ENCODE measurements at places on chromosomes 5 and 9. TPM values are rescaled to one million over a fixed set of nuclear protein-coding genes. Genes with fewer than 3 reads are reported as not detected.

DNA sequence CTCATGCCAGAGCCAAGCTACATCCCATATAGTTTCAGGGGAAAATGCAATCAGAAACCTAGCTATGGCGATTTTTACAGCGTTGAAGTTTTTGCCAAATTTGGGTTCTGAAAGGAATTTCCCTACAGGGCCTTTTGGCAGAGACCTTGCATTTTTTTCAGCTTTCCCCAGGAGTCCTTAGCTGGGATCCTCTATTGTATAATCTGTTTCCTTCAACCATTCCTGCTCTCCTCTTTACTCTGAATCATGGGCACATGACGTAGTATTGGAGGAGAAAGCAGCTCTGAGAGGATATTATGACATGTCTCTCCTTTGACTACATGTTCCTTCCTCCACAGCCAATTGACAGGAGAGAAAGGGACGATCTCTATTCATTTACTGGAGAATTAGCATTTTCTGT lies 118.5 kb upstream of the ERCC6L2 start:
- DNase-seq: no peak

DNA sequence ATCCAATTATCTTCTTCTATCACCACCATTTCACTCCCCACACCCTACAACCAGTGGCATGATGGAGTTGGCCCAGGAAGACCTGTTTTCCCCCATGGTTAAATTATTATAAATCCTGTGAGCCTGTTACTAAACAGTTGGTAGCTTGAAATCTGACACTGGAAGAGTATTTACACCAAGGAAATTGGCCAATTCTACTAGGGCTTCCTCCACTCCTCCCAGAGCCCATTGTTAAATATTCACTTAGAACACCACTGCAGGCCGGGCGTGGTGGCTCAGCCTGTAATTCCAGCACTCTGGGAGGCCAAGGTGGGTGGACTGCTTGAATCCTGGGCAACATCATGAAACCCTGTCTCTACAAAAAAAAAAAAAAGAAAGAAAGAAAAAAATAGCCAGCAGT lies 32.4 kb upstream of the CKS2 start:
- DNase-seq: no peak

- DNase-seq: no peak
Measured at GRCh38 chr9:34419716-34420504, 38.5 kb downstream of the FAM219A start.

DNA sequence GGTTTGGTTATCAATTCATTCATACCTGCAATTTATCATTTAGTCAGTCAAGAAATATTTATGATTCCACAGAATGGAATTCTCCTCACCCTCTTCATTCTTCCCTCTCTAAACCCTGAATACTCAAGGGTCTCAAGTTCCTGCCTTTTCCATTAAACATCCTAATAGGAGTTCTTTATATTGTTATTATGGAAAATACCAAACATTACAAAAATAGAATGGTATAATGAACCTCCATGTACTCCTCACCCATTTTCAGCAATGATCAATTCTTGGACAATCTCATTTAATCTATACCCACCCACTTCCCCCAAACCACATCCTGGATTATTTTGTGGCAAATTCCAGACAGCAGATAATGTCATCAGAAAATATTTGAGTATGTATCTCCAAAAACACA lies 74.5 kb downstream of the ADAMTS12 start:
- no peak for DNase-seq

NMUR2 gene
- not detected for total RNA-seq

RAB3C gene
- 1.2 TPM for total RNA-seq

OR2K2 gene
- total RNA-seq: not detected

UBE2B gene
- 55.2 TPM for total RNA-seq
